ENCODE measurements at places on chromosomes 7 and 10.

- DNase-seq = peak; percentile 81
Measured at GRCh38 chr10:127150136-127150535, 46.3 kb downstream of the INSYN2A start.

DNA sequence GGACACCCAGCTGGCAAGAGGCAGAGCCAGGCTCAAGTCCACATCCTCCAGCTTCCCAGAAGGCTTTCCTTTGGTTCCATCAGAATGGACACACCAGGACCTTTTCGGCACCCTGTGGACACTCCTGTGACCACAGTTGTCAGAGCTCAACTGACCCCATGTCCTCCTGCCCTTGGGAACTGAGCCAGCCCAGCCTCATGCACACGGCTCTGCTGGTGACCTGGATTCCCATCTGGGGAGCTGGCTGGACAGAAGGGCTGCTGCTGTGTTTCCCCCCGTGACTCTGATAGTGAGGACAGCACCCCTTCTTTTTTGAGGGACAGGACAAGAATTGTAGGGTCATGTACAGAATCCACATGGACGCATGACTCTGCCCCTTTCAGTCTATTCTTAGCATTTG lies 289.2 kb downstream of the WDR37 start:
- DNase-seq = no peak

GRCh38 chr7:50653126-50653864 lies 88.1 kb upstream of the DDC start:
- DNase-seq = no peak

DNA sequence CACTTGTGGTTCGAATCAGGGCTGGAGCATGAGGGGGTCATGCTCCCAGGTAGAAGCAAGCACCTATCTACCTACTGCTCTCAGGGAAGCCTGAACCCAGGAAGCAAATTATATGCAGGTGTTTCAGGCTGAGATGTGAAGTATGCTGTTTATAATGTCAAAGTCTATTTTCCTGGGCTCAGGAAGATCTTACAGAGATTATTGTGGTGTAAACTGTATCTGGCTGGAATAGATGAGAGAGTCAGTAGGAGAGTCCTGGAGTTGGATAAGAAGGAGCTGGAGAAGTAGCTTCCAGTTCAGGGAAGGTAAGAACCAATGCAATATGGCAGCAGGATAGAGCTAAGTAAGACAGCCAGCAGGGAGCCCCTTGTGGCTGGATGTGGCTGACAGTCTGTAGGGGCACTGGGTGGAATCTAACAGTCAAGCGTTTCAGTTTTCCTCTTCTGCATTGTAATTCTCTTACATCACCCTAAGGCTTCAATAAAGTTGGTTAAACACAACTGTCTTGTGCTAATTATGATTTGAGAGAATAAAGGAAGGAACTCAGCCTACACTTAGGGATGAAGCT lies 105.9 kb upstream of the EEPD1 start:
- DNase-seq = peak; percentile 29

DNA sequence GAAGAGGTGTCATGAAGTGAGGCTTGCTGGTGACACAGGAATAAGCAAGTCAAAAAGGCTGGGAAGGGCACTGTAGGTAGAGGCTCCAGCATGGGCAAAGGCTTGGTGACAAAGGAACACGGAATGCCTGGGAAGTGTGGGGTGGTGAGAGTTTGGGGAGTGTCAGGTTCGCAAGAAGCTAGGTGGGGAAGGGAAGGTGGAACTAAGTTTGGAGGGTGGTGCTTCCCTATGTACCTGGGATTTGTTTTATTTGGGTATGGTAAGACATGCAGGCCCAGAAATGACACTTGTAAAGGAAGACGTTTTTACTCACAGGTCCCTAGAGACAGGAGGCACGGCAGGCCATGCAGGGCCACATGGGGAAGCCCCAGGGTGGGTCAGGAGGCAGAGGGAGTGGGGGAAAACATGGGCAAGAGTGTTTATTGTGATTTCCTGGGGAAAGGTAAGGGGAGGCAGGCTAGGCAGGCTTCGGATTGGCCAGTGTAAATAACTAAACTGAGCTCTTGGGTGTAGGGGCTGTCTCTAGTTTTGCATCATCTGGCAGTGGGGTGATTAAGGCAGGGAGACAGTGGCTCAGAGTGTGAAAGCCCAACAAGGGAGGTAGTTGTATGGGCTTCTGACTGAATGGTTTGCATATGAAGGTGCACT lies 52.1 kb downstream of the SH2D4B start:
- no peak for DNase-seq

GRCh38 chr10:89421018-89421476 lies 6.7 kb downstream of the IFIT5 start:
- DNase-seq = no peak

DNA sequence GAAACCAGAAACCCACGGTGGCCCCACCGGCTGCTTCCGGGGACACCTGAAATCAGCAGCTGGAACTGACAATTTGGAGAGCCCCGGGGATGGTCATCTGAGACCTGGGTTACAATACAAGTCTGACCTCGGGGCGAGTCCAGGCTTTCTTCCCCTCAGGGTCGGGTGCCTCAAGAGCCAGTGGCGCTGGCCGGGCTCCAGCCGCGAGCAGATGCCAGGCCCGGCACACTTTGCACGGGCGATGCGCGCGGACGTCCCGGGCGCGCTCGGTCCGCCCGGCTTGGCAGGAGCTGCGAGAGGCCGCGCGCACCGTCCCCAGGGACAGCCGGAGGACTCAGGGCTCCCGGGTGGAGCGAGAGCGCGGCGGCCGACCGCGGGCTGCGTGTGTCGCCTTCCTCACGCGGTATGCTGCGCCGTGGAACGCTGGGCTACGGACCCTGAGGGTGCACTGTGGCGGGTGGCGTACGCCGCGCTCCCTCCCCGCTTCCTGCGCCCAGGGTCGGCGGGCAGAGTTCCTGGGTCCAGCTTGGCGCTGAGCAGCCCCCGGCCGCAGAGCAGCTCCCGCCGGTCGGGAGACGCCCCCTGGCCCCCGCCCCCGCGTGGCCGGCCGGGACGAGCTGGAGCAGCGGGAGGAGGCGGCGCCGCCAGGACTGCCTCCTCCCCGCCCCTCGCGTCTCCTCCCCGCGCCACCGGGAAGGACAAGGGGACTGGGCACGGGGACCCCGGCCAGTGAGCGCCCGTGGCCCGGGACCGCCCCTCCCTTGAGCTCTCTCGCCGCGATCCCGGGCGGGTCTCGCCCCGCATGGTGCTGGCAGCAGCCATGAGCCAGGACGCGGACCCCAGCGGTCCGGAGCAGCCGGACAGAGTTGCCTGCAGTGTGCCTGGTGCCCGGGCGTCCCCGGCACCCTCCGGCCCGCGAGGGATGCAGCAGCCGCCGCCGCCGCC lies at the start of gene RBM20:
RBM20 (plus strand) TSS at position 684 of the 945 bp plus-strand sequence; CDS start at position 803, 119 bp downstream.
- peak; percentile 41 for DNase-seq

DNA sequence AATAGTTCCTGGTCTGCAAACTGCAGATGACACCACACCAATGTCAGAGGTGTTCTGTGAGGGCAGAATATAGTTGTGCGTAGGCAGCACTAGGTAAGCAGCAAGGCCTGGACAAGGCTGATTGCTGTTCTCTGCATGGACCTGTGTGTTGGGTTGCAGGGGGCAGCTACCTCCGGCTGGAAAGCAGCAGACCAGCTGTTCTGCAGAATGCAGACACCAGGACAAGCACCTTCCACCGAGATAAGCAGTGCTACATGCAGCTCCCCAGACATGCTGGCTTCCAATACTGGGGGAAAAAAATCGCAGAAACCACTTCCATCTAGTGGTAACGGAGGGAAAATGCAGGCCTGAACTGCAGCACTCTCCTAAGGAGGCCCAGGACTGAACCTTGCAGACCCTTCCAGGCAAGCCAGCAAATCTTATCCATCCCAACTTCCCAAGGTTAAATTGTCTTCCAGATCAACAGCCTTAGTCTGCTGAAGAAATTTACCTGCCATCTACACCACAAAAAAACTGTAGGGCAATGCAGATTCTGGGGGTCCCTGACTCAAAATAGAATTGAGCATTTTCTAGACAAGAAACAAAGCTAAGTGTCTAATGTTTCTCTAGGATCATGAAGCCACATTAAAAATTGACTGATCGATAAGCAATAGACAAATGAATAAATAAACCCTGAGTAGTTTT lies 50.5 kb upstream of the COBL start:
- DNase-seq = peak; percentile 13

- DNase-seq = no peak
Measured at GRCh38 chr10:95963202-95963990, 55.6 kb downstream of the CC2D2B start.

DNA sequence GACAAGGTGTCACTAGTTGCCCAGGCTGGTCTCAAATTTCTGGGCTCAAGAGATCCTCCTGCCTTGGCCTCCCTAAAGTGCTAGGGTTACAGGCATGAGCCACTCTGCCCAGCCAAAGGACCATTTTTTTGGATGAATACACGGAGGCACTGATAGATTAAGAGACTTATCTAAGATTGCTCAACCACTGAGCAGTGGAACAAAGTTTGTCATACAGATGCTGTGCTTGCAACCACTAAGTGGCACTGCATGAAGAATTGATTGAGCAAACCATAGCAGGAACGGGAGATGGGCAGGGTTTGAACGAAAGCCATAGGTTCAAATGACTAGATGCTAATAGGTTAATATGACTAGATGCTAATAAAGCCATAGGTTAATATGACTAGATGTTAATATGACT lies 61.1 kb downstream of the EBLN1 start:
- no peak for DNase-seq

DNA sequence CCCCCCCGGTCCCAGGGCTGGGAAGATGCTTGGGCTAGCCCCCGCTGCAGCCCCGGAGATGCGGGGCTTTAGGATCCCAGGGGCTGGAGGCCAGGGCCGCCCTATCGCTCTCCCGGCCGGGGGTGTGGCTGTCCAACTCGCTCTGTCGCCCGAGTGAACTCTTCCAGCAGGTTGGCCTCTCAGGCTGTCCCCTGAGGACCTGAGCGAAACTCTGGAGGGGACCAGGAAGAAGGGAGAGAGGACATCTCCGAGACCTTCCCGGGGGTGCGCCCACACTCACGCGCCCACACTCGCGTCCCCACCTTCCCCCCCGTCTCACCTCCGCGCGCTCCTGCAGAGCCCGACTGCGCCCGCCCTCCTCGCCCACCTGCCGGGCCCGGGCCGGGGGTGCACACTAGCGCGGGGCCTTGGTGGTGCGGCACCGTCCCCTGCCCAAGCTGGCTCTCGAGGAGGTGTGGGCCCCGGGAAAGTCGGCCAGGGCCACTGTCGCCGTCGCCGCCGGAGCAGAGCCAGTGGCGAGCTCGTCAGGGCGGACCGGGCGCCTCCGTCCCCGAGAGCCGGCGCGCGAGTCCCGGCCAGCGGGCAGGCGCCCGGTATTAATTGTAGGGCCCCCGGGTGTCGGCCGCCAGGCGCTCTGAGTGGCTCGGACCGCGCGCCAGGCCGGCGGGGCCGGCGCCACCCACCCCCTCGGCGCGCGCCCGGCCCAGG lies 101.7 kb upstream of the SVIL start:
- peak; percentile 42 for DNase-seq

DNA sequence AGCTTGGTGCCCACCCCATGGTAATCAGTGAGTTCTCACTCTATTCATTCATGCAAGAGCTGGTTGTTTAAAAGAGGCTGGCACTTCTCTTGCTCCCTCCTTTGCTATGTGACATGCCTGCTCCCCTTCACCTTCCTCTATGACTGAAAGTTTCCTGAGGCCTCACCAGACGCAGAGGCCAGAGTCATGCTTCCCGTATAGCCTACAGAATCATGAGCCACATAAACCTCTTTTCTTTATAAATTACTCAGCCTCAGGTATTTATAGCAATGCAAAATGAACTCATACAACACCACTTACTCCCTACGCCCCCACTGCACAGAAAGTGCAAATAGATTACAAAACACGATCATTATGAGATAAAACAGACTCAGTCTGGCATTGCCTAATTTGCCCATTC lies 39.0 kb downstream of the SEC61G start:
- DNase-seq = no peak

GRCh38 chr7:125147047-125147446 lies 217.4 kb upstream of the POT1 start:
- DNase-seq = no peak
